ENCODE measurements at places on chromosomes 4 and X.

DNA sequence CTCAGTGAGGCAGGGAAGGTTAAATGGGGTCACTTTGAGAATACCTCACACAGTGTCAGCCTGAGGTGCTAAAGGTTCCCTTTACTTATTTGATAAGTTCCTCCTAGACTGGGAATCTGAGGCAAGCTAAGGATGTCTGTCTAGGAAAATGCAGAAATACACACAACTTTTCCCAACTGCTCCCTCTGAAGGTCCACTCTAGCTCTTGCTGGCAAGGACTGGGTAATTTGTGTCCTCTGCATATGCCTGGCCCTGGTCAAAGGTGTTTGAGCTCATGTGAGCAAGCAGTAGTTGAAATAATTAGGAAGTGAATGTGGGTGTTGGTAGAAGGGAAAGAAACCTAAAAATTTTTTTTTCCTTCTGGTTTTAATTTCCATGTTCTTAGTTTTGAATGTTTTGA is 21.3 kb downstream of the TXLNG start:
- no peak for DNase-seq

DNA sequence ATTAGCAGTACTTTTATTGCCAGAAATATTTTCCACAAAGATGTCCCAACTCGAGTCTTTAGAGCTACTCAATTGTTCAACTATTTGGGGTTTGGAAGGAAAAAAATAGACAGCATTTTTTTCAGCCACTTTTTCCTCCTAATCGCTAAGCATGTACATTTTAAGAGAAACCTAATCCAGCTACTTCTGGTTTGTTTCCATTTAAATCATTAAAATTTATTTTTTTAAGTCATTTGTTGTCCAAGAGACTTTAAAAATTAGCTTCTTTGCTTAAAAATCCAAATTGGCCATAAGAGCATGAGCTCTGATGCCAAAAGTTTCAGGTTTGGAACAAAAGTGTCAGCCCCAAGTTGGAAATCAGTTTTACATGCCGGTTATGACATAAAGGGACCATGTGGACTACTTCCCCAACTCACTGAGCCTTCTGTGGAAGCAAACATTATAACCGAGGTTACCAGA is 186.3 kb upstream of the INTU start:
- DNase-seq, result no peak

- DNase-seq, result no peak
Observed at GRCh38 chrX:101025126-101025525, 26.8 kb downstream of the TRMT2B start.

GRCh38 chr4:27836523-27836922 is 975.9 kb downstream of the STIM2 start:
- DNase-seq, result no peak

GRCh38 chr4:71009086-71009485 is 15.6 kb downstream of the DCK start:
- no peak for DNase-seq

Data from thoracic aorta (tissue), 2 donors.